ENCODE measurements at places on chromosomes 3 and 15.
A peak's percentile ranks its signal among the peaks of the same experiment; 100 is the strongest.

DNA sequence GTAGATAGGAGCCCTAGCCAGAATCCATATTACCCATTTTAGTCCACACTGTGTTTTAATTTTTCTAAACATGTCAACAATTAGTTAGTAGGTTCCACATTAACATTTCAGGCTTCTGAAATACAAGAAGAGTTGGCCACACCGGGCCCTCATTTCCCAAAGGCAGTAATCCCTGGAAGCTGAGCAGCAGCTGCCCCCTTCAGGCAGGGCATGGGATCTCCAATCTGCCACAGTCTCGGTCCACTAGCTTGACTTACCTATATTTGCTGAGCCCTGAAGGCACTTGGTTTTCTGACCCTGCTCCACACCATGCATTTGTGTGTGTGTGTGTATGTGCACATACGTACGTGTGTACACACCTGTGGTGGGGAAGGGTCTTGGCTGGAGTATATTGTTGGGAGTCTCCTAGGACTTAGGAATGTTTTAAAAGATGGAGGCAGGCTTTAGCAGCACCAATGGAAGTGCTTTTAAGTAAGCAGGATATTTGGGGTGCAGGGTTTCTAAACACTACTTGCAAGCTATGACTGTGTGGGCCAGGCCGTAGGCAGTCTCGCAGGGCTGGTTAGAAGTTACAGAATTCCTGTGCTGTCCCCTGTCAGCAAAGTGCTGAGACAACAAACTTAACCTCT is 71.2 kb upstream of the SOX14 start:
- DNase-seq: peak; percentile 3

GRCh38 chr15:62412686-62413085 is 247.6 kb upstream of the C2CD4B start:
- DNase-seq: no peak

DNA sequence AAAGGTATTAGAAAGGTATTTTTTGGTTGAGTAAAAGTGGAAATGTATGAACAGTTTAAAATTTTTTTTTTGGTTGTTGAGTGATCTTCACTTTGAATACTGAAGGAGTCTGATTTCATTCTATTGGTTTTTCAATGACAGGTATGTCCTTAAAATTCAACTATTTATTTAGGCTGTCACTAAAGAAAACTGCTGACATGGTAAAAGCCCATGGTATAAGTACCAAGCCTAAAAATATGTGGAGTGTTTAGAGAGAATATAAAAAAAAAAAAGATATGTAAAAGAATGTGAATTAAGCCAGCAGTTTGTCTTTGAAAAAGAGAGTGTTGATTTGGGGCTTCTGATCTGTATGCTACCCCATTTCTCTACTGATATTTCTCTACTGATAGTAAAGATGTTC is 90.3 kb upstream of the SUCLG2 start:
- no peak for DNase-seq

GRCh38 chr3:124886168-124887056 is 753 bp downstream of the ITGB5 start:
- no peak for DNase-seq

GRCh38 chr15:38398134-38398533 is 55.8 kb upstream of the FAM98B start:
- DNase-seq: no peak

GRCh38 chr3:9769012-9769411 is 735 bp downstream of the CAMK1 start:
- DNase-seq: no peak

All from GM12878 (cell line).